ENCODE measurements at places on chromosomes 2 and 18.

DNA sequence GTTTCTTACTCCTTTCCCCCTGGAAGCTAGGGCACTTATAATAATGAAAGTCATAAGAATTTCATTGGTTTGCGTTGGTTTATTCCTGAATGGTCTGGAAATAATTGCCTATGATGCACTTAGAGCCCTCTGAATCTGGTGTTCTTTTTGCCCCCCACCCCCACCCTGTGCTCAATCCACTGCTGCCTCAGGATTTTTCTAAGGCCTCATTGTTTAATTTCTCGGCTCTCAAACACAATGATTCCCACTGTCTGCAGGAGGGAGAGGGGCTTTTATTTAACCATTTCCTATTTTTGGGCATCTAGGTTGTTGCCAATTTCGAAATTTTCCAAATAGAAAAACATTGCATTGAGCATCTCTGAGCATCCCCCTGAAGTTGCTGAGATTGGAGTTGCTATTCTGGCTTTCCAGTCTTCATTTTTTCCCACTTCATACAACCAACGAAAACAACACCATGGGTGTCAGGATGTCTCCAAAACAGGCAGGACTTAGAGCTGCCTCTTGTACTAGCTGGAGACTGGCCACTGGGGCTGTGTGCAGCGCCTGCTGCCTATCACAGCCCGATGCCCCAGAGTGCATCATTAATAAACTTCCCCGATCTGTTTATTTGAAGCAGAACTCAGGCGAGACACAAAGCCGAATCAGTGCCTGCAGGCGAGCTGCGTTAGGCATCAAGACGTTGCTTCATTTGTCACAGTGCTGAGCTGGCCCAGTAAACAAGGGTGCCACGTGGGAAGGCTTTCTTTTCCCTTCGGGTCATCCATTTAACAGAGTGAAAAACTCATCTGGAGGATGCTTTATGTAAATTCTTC, 1.8 kb upstream of the PCARE start:
- no peak for DNase-seq

DNA sequence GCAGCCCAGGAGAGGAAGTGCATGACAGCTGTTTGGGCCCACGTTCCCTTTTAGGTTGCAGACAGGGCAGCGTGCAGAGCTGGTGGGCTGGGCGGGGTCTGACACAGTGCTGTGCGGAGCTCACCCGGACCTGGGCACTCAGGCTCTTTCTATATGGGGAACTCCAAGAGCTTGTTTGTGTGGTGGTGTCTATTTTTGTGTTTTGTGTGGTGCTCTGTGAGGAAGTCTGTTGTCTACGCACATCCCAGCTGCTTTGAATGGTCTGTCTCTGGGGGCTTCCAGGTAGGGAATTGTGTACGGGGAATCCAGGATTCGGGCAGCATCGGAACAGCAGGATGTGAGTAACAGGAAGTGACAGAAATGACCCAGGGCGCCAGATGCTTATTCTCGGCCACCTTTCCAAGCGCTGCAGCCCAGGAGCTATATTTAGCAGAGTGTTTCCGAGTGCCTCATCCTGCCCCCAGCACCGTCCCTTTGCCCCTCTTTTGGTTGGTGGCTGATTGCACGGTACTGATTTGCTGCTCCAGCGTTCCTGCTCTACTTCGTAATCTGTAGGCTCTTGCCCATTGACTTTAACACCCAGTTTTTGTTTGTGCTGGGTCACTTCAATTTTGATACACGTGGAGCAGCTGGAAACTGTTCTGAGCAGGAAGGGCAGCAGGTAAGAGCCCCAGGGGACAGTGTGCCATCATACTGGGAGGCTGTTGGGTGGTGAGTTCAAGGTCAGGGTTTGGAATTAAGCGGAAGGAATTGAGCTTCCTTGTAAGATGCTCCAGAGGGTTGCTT, 64.7 kb downstream of the DGKD start:
- no peak for DNase-seq

- DNase-seq: no peak
These were observed 235.8 kb upstream of the RAB12 start for GRCh38 chr18:8373486-8373885.

- DNase-seq: no peak
These were observed 262.6 kb downstream of the CLIP4 start for GRCh38 chr2:29377788-29378187.

DNA sequence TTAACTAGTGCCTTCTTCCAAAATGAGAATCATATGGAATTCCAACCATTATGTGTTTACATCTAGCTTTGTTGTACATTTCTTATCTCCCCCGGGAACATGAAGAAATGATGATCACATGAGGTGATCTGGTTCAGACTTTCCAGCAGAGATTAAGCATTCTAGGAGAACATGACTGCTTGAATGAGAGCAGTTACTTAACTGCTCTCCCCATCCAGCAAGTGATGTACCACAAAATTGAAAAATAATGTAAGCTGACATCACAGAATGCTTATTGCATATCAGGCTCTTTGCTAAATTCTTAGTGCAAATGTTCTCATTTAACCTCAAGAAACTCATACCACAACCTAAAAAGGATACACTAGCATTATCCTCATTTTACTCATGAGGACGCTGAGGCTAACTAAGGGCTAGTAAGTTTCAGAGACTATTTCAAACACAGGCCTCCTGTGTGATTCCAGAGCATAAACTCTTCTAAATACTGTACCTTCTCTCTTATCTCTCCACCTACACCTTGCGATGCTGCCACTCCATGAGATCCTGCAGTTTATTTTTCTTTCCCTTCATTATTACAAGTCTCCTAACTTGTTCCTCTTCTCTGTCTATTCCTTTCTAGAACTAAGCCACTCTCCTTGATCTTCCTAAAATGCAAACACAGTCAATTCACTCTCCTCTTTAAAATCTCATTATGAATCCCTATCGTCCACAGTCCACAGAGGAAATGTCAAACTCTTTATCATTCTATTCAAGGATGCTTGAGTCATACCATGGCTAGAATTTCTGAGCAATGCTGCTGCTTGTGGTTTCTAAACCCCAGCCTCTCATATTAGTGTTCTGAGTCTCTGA, 1224.8 kb upstream of the ZEB2 start:
- no peak for DNase-seq

DNA sequence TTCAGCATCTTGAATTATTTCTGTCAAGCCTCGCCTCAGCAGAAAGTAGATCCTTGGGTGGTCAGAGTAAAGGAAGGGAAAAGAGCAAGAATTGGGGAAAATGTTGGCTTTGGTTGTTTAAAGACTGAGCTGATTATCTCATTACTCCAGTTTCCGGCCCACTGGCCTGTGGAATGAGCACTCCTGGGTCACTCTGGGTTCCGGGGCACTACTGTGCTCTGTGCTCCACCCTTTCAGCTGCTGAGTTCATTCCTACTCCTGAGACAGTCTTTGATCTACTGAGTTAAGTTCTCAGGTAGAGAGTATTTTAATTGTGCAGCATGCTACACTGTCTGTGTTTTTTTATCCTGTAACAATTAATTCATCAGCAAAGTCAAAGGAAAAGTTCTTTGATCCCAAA, 427.7 kb downstream of the CDH2 start:
- no peak for DNase-seq

Measured in lower lobe of right lung (tissue), 2 donors.